ENCODE measurements at places on chromosomes 7 and 10.
A peak's percentile ranks its signal among the peaks of the same experiment; 100 is the strongest.

- no peak for DNase-seq
- no peaks in the 10 kb centered on the region for H3K27me3 ChIP-seq
- no peak overlapping the region for H3K27ac ChIP-seq
- H3K4me1 ChIP-seq: no peaks in the 10 kb centered on the region
Observed at GRCh38 chr7:101990811-101991418, 173.5 kb downstream of the CUX1 start.

- no peaks in the 10 kb centered on the region for H3K27me3 ChIP-seq
- H3K4me3 ChIP-seq: no peak overlapping the region
- no peaks in the 10 kb centered on the region for H3K4me1 ChIP-seq
- no peaks in the 10 kb centered on the region for H3K36me3 ChIP-seq
Observed at GRCh38 chr10:53786236-53786900, 1013.8 kb upstream of the MBL2 start.

GRCh38 chr10:80536361-80536835, 1.3 kb upstream of the SH2D4B start:
- H3K27me3 ChIP-seq: no peaks in the 10 kb centered on the region
- peak overlapping the region; percentile 44 for H3K4me3 ChIP-seq
- peaks cover 21% of the 10 kb centered on the region for H3K4me1 ChIP-seq

GRCh38 chr10:78115135-78115853, 81.6 kb downstream of the RPS24 start:
- no peaks in the 10 kb centered on the region for H3K4me1 ChIP-seq
- H3K4me3 ChIP-seq: no peak overlapping the region
- DNase-seq: no peak
- H3K36me3 ChIP-seq: no peaks in the 10 kb centered on the region
- no peaks in the 10 kb centered on the region for H3K27me3 ChIP-seq
- H3K27ac ChIP-seq: no peak overlapping the region
